HFF-Myc (cell line): ENCODE measurements at places on chromosomes 5 and 9.

DNA sequence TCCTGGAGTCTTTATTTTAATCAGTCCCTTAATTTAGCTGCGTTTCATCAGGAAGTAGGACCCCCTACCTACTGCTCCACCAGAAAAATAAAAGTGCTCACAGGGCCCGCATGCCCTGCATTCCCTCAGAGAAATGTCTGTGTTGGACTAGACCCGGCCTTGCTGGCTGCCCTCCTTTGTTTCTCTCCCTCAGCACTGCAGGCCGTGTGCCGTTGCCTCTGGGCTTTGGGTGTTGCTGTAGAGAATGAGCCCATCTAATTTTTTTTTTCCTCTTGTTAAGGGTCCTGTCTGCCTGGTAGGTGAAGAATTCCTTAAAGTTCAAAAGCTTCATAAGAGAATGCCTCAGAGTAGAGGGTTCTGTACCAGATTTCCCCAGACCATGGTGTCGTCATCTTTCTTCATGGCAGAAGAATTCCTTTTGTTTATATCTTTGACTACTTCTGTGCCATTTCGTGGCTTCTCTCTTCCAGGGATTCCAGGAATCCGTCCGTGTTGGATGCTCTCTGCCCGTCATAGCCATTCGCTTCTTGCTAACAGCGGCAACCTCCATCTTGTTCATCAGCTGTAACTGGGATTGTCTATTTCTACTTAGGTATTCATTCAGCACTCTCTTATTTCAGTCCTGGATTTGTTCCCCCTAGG is 49.8 kb upstream of the ANGPTL2 start:
- no peak for DNase-seq

DNA sequence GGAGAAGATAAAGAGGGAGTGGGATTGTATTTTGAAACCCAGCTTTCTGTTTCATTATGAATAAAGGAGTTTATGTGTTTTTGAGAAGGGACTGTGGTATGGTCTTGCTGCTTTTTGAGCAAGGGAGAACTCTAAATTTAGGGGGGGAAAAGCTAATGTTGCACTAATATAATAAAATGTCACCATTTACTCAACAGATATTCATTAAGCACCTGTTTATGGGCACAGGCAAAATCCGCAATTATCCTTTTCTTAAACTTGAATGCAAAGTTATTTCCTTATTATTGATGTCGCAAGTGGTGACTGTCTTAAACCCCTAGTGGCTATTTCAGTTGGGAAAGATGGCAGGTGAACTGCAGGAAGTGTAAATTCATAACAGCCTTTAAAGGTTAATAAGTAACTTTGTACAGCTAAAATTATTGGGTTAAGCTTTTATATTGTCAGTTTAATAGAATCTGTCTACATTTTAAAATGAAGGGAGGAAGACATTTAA is 1.5 kb downstream of the CDC42SE2 start:
- no peak for DNase-seq

- DNase-seq, result no peak
Observed at GRCh38 chr5:137379555-137380286, 119.4 kb downstream of the SPOCK1 start.

GRCh38 chr9:89278997-89279739 is 31.8 kb upstream of the CKS2 start:
- DNase-seq, result peak; percentile 38

GRCh38 chr5:154421868-154422267 is 23.9 kb upstream of the SAP30L start:
- DNase-seq, result no peak

- DNase-seq, result no peak
Observed at GRCh38 chr5:164650427-164650826, 1145.0 kb downstream of the MAT2B start.

- no peak for DNase-seq
Observed at GRCh38 chr9:18359335-18359734, 114.6 kb upstream of the ADAMTSL1 start.

DNA sequence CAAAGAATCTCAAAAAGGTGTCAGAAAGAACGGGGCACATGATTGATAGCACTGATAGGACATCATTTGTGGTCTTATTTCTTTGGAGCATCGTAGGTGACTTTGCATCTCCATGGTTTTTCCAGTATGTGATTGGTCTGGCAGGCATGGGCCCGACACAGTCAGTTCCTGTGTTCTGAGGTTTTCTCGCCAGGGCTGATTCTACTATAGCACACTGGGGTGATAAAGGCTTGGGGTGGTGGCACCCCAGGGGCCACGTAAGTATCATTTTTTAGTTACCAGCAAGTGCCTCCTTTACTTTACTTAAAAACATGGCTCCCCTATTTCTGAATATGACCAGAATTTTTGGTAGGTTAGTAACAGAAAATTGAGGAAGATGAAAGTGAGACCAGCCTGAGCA is 202.7 kb downstream of the RFK start:
- no peak for DNase-seq

- DNase-seq, result no peak
Observed at GRCh38 chr9:137705443-137705863, 86.6 kb downstream of the EHMT1 start.

DNA sequence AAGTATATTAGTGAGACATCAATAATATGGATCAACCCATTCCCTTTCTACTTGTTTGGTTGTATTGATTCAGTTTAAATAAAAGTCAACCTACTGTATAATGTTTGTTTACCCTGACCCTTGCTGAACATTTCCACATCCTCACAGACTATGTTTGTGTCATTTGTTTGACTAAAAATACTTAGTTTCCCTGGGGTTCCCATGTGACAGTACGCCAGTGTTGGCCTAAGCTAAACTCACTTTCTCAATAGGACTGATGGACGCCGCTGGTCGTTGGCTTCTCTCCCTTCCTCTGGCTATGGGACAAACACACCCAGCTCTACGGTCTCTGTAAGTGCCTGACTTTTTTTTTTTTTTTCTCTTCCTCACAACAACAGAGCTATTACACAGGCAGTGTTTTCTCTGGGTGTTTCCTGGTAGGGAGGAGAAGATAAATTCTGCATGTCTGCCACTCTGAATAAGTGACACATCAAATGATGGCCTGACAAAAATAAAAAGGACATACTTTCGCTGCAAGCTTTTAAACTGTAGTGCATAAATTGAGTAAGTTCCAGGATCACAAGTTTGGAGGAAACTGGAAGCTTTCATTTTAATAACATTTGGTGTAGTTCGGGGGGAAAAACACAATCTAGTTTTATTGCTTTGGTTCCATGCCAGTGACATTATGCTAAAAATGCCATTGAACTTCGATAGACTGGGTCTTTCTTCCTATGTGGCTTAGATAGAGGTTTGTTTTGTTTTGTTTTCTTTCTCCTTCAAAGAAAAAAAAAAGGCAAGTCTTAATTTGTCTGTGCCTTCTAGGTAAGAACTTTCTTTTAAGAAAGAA is 101.0 kb downstream of the CD180 start:
- no peak for DNase-seq

- no peak for DNase-seq
Observed at GRCh38 chr5:27403243-27403882, 365.0 kb upstream of the CDH9 start.

- no peak for DNase-seq
Observed at GRCh38 chr5:14569948-14570691, 11.5 kb upstream of the OTULINL start.

DNA sequence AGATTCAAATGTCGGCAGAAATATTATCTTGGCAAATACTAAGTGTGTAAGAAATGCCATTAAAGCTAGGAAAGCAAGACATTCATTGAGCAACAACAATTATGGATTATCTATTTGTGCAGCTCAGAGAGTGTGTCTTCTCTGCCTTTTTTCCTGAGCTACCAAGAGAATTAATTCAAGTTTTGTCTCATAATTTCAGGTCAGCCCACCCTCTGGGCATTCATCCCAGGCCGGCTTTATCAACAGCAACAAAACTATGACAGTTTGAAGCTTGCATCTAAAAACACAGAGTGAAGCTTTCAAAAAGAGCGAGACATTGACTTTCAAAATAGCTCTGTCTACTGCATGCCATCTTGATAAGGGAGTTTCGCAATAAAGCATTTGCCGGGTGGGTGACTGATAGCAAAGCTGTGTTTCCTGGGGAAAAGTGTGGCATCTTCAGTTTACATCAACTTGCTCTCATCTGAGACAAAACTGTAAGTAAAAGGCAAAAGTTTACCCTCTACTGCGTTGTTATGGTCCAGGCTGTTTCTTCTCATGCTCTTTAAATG is 182.4 kb downstream of the IRX1 start:
- no peak for DNase-seq

- DNase-seq, result no peak
Observed at GRCh38 chr9:82498541-82499317, 510.2 kb downstream of the SPATA31D1 start.

GRCh38 chr5:154567155-154567554 is 89.1 kb upstream of the HAND1 start:
- no peak for DNase-seq

DNA sequence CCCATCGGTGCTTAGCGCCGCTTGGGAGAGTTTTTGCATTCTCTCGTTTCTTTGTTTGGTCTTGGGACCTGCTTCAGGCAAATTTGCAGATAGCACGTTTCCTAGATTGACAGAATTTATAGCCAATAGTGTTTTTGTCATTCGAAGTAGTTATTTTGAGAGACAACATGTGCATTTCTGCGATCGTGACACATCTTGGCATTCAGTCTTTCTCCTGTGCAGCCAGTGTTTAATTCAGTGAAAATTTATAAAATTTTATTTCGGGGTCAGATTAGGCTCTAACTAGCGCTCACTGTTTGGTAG is 830 bp downstream of the PRRC1 start:
- peak; percentile 6 for DNase-seq

- no peak for DNase-seq
Observed at GRCh38 chr5:149442563-149443182, 63.6 kb upstream of the IL17B start.

DNA sequence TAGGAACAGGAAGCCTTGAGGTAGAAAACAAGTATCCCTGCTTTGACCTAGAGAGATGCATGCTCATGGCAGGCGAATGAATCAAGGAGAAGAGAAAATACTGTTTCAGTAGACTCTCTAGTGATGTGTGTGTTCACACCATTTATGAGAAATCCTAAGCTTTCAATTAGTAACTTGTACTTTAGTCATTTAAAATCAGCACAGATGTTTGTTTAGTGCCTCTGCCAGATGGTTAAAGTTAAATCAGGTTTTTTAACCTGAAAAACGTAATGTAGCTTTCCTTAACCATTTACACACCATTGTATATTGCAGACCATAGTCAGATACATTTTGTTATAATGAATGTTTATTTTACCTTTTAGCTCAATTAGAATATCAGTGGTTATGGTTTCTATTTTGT is 5.0 kb downstream of the TJP2 start:
- no peak for DNase-seq

DNA sequence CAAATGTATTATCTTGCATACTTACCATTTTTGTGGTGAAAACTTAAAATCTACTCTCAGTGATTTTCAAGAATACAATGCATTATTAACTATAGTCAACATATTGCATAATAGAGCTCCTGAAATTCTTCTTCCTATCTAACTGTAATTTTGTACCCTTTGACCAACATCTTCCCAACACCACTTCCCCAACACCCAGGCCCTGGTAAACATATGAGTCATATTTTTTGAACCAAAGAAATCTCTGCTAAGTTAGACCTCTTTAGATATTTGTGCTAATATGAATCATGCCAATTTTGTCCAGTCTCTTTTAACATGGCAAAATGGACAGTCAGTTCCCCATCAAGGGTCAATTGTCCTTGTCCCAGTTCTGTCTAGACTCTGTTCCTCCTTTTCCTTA is 18.5 kb upstream of the RGS7BP start:
- no peak for DNase-seq

DNA sequence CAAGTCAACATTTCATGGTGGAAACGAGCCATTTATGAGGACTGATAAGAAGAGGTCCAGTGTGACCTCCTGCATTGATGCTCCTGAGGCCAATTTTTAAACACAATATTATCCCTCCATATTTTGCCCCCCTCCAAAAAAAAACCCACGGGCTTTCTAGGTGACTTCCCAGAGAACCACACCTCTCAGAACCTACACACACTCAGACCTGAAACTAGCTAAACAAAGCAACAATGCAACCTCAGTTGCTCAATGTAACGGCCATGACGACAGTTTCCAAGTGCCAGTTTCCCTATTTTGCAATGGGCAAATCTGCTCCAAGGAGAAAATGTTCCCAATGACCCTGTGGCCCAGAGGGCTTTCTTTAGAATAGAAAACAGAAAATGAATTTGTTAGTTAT is 3.5 kb downstream of the NRG2 start:
- DNase-seq, result no peak

DNA sequence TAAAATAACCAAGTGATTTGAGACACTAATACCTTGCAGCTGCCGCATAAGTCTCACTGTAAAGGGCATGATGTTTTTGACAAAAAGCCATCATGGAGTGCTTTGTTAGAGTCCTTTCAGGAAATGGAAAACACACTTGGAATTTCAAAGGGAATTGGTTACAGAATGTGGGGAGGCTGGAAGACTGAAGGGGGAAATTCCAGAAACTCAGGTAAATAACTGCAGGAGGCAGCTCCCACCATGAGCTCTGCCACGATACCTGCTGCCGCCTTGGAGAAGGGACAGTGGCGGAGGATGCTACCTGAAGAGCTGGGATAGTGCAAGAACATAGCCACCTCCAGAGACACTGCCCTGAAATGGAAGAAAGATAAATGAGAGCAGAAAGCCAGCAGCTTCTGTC is 66.9 kb downstream of the PRKACG start:
- DNase-seq, result no peak
